Spleen (tissue), 13 donors: ENCODE measurements at places on chromosomes 4 and X. TPM values are rescaled to one million over a fixed set of nuclear protein-coding genes. Genes with fewer than 3 reads are reported as not detected.

The XAGE2 gene
- not detected for total RNA-seq

- peaks cover 7% of the 10 kb centered on the region for H3K36me3 ChIP-seq
- H3K27me3 ChIP-seq, result peaks cover 5% of the 10 kb centered on the region
- no peak overlapping the region for H3K4me3 ChIP-seq
- no peaks in the 10 kb centered on the region for H3K4me1 ChIP-seq
- DNase-seq, result no peak
Observed at GRCh38 chrX:102840871-102841705, 96.0 kb upstream of the RAB40AL start.

The POU3F4 gene
- total RNA-seq, result not detected

DNA sequence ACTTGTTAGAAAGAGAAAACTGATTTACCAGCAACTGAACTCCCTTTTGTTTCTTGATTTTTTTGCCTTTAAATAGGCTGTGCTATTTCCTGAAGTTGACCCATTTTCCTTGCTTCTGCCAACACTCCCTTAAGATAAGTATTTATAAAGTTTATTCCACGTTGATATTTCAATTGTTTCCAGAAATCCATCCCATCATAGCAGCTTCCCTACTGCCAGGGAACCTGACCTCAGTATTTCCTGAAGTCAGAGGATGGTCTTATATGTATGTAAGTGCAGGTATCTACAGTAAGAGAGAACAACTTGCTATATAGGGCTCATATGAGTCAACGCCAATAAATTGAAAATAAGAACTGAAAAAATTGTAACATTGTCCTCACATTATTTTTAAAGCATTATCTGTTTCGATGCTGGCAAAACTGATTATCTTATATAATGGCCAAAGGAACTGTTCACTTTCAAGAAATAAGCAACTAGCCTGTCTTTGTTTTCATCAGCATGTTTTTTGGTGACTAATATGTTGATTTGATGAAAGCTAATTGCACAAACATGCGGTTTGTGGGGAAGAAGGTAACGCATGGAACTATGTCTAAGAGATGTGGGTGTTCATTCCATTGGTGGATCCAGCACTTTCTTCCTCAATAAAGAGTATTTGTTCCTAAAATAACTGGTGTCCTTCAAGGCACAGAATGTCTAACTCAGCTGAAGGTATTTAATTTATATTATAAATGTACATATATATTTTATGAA, 4.7 kb downstream of the LIMCH1 start:
- no peak overlapping the region for H3K27ac ChIP-seq
- H3K27me3 ChIP-seq, result no peaks in the 10 kb centered on the region
- no peak for DNase-seq
- H3K4me3 ChIP-seq, result peak overlapping the region; percentile 5
- no peaks in the 10 kb centered on the region for H3K4me1 ChIP-seq

DNA sequence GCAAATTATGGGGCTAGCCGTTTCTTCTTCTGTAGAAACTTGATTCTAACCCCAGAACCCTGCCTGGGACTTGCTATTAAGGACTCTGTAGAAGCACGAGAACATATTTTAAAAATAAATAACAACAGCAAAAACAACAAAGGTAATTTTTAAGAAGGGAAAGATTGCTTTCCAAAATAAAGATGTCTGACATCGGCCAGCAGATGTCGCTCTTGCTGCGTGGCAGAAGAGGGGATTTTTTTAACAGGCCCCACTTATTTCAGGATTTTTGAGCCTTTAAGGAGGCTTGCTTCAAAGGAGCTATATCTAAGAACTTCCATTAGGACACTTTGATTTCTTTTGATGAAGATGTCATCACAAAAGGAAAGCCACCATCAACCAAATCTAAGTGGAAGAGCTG, 62.8 kb upstream of the EGFL6 start:
- no peaks in the 10 kb centered on the region for H3K36me3 ChIP-seq
- H3K27me3 ChIP-seq, result no peaks in the 10 kb centered on the region
- H3K4me1 ChIP-seq, result no peaks in the 10 kb centered on the region
- no peak overlapping the region for H3K27ac ChIP-seq
- H3K4me3 ChIP-seq, result no peak overlapping the region

DNA sequence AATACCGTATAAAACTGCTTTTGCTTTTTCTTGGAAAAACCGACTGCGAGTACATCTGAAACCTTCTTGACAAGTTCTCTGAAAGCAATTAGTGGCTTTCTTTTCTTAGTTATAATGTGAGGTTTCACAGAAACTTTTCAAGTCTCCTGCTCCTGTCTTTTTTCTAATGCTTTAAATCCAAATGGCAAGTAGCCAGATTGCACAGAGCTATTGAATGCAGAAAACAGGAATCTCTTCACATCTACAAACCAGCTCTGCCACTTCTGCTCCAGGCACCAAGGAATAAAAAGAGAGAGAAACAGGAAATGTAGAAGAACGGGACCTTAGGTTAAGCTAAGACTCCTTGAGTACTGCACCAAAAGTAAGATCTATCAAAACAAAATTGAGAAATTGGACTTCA, 267.3 kb upstream of the TET2 start:
- H3K36me3 ChIP-seq, result no peaks in the 10 kb centered on the region
- no peak overlapping the region for H3K27ac ChIP-seq
- H3K4me1 ChIP-seq, result no peaks in the 10 kb centered on the region

The CPZ gene
- 2.4 TPM for total RNA-seq

- H3K36me3 ChIP-seq, result no peaks in the 10 kb centered on the region
- H3K27ac ChIP-seq, result no peak overlapping the region
- H3K27me3 ChIP-seq, result no peaks in the 10 kb centered on the region
Observed at GRCh38 chrX:38407126-38407525, 54.7 kb downstream of the OTC start.

DNA sequence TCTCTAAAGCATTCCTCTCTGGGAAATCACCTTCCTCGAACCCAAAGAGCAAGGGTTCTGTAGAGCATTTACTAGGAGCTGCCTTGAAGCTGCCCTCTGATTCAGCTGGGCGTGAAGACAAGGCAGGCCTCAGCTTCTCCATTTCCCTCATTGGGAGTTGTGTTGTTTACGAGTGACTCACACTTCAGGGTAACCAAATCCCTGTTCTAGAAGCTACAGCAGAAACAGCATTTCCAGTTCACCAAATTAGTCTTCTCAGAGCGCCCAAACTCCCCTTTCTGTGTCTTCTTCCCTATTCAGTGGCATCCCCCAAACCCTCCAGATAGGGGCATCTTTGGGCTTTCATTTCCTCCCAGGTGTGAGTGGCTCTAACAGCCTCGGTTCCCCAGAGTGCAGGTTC, 863 bp upstream of the XPNPEP2 start:
- no peaks in the 10 kb centered on the region for H3K27me3 ChIP-seq
- no peak for DNase-seq
- no peaks in the 10 kb centered on the region for H3K36me3 ChIP-seq
- H3K27ac ChIP-seq, result no peak overlapping the region
- no peak overlapping the region for H3K4me3 ChIP-seq

DNA sequence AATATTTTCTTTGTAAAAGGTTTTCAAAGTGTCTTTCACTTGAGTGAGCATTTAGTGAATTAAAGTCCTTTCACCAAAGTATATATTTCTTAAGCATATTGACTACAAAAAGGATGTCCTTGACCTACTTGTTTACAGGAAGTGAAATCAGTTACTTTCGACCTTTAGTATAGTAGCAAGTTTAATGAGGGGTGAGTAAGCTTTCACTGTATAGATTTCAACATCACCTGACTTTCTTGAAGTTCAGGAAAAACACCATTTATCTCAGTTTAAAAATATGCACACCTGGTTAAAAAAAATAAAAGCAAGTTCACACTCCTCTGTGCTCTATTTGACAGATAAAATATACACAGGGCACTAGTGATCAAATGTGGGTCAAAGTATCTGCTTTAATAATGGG, 88.1 kb downstream of the CCSER1 start:
- no peak for DNase-seq
- no peaks in the 10 kb centered on the region for H3K4me1 ChIP-seq
- H3K27ac ChIP-seq, result no peak overlapping the region
- no peak overlapping the region for H3K4me3 ChIP-seq

- H3K4me1 ChIP-seq, result no peaks in the 10 kb centered on the region
- H3K4me3 ChIP-seq, result no peak overlapping the region
- no peaks in the 10 kb centered on the region for H3K27me3 ChIP-seq
- peaks cover 53% of the 10 kb centered on the region for H3K36me3 ChIP-seq
Observed at GRCh38 chr4:3239998-3240920, 8.7 kb upstream of the MSANTD1 start.

The GRK4 gene
- 2.3 TPM for total RNA-seq

The SPANXN3 gene
- total RNA-seq, result not detected

GRCh38 chrX:9997524-9997923, 30.4 kb downstream of the CLDN34 start:
- no peak overlapping the region for H3K4me3 ChIP-seq
- no peak overlapping the region for H3K27ac ChIP-seq
- no peaks in the 10 kb centered on the region for H3K36me3 ChIP-seq
- H3K4me1 ChIP-seq, result no peaks in the 10 kb centered on the region

DNA sequence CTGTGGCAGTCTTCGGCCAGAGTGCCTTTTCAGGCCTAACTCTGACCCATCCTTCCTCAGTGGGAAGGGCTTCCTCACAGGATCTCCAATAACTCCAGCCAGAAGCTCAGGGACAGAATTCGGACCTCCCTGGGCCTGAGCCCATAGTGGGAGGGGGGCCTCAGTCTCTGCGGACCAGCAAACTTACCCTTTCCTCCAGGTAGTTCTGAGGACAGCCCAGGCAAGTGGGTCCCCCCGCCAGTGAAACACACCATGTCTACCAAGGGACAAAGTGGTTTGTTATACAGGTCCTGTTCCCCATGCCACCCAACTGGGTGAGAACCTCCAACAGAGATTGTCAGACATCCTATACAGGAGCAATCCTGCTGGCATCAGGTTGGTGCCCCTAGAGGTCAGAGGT, 350.4 kb downstream of the RAB28 start:
- no peaks in the 10 kb centered on the region for H3K36me3 ChIP-seq
- no peak overlapping the region for H3K27ac ChIP-seq
- H3K27me3 ChIP-seq, result no peaks in the 10 kb centered on the region
- H3K4me3 ChIP-seq, result no peak overlapping the region

- H3K36me3 ChIP-seq, result no peaks in the 10 kb centered on the region
- peak overlapping the region; percentile 3 for H3K4me3 ChIP-seq
- H3K27me3 ChIP-seq, result no peaks in the 10 kb centered on the region
- H3K4me1 ChIP-seq, result peaks cover 10% of the 10 kb centered on the region
- no peak for DNase-seq
Observed at GRCh38 chrX:17655211-17656034, 81.9 kb upstream of the SCML1 start.

DNA sequence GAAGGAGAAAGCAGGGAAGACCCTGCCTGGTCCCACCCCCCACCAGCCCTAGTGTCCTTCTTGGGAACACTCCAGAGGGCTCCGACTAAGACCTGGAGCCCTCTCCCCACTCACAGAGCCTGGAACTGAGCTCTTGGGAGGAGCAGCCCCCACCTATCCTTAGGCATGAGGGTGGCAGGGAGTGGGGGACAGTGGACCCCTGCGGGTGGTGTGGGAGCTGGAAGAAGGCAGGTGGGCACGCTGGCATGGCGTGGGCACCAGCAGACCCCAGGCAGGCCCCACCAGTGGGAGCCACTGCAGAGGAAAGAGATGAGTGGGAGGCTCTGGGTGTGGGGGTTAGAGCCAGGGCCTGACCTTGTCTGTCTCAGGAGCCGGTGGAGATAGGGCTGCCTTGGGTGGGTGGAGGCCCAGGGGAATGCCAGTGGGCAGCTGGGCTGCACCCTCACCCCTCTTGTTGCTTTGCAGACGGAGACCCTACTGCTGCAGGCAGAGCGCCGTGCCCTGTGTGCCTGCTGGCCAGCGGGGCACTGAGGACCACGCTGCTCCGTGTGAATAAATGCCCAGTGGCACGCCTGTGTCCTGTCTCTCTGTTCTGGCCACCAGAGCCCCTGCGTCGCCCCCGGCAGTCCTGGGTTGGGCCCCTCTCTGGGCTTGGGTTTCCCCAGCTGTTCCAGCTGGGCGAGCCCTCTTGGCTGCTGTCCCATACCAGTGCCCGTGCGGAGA, 15.6 kb upstream of the NAT8L start:
- DNase-seq, result peak; percentile 69
- peaks cover 15% of the 10 kb centered on the region for H3K27me3 ChIP-seq
- H3K4me1 ChIP-seq, result peaks cover 37% of the 10 kb centered on the region
- no peak overlapping the region for H3K27ac ChIP-seq
- H3K36me3 ChIP-seq, result no peaks in the 10 kb centered on the region

The TCEANC gene
- 11.3 TPM for total RNA-seq

GRCh38 chrX:55867708-55868107, 150.2 kb downstream of the RRAGB start:
- H3K36me3 ChIP-seq, result no peaks in the 10 kb centered on the region
- no peaks in the 10 kb centered on the region for H3K27me3 ChIP-seq
- no peak for DNase-seq
- H3K27ac ChIP-seq, result no peak overlapping the region
- H3K4me3 ChIP-seq, result no peak overlapping the region

DNA sequence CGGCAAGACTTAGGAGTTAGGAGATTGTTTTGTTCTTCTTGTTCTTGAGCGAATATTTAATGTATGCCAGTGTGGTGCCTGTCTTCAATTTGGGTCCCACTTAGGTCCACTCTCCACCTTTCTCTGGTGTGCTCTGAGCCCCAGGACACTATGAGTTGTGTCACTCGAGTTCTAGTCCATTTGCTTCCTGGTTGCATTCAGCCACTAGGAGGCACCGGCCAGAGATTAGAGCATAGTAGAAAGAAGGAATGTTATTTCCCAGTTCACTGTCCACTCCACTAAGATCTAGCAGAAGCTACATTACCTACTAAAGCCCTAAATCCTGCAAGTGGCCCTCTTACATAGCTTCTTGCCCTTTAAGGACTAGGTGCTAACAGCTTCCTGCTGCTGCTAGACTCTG, 326.9 kb downstream of the NAF1 start:
- no peaks in the 10 kb centered on the region for H3K27me3 ChIP-seq
- H3K36me3 ChIP-seq, result no peaks in the 10 kb centered on the region
- DNase-seq, result no peak
- H3K4me1 ChIP-seq, result no peaks in the 10 kb centered on the region
- H3K4me3 ChIP-seq, result no peak overlapping the region

The SLITRK2 gene
- total RNA-seq, result 4.2 TPM

- no peak for DNase-seq
- H3K27ac ChIP-seq, result no peak overlapping the region
- no peak overlapping the region for H3K4me3 ChIP-seq
- no peaks in the 10 kb centered on the region for H3K4me1 ChIP-seq
Observed at GRCh38 chr4:76655566-76656479, 220.8 kb downstream of the SHROOM3 start.

- no peak for DNase-seq
- H3K27ac ChIP-seq, result peak overlapping the region; percentile 45
- H3K4me3 ChIP-seq, result no peak overlapping the region
- H3K27me3 ChIP-seq, result no peaks in the 10 kb centered on the region
- no peaks in the 10 kb centered on the region for H3K36me3 ChIP-seq
Observed at GRCh38 chr4:19924761-19925160, 326.9 kb upstream of the SLIT2 start.
